H54 (cell line): ENCODE measurements at places on chromosomes 1 and 21.

- DNase-seq: no peak
Observed at GRCh38 chr1:81296601-81297000, 504.1 kb upstream of the ADGRL2 start.

DNA sequence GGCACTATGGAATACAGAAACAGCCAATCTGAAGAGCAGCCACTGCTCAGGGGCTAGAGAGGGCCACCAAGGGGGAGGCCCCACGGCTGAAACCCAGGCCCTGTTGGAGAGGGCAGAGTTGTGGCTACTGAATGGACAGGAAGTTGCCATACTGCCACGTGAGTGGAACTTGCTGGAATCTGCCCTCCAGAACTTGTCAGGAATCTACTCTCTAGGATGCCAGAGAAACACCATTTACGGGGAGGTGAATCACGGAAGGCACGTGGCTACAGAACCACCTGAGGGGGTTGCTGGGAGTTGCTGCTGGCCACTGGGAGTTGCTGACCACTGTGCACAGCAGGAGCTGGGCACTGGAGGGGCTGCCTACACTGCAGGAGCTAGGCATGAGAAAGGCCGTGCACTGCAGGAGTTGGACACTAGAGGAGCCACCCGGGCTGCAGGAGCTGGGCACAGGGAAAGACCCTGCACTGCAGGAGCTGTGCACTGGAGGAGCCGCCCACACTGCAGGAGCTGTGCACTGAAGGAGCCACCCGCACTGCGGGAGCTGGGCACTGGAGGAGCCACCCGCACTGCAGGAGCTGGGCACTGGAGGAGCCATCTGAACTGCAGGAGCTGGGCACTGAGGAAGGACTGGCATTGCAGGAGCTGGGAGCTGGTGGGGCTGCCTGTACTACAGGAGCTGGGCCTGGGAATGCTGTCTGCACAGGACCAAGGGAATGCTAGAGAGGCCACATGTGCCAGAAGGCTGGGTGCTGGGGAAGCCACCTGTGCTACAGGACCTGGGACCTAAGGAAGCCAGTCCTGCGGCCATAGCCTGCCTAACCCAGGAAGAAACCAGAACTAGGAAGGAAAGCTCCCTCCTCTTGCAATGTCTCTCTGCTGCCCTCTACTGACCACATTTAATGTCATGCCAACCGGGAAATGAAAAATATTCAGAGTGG lies 343.4 kb downstream of the MATN1 start:
- DNase-seq: peak; percentile 80

GRCh38 chr1:225911191-225912130 lies 12.6 kb downstream of the PYCR2 start:
- no peak for DNase-seq

DNA sequence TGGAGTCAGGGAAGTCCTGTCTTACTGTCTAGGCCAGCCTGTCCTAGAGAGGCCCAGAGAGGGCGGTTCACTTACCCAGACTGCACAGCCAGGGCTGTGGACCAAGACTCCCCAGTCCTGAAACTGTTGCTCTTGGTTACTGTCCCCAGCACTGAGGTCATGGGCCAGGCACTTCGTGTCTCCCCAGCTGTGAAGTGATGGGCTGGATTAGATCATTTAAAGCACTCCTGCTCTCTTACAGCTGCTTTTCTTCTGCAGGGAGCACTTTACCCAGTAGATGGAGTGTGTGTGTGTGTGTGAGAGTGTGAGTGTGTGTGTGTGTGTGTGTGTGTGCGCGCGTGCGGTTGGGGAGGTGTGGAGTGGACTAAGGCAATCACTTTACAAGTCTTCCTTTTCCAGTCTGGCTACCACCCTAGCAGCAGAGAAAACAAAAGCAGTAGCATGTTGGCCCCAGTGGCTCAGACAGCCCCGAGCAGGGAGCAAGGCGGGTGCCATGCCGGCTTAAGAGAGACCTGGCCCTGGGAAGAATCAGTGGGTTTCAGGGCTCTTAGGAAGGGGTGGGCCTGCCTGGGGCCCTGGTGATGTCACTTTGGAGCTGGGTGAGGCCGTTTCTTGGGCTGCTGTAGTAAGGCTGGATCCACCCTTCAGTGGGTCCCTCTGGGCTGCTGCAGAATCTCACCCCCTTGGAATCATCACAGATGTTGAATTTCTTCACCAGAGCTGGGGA lies 2.4 kb downstream of the SPSB1 start:
- DNase-seq: no peak
